ENCODE measurements at places on chromosomes 12 and 14. TPM values are rescaled to one million over a fixed set of nuclear protein-coding genes. Genes with fewer than 3 reads are reported as not detected.
A peak's percentile ranks its signal among the peaks of the same experiment; 100 is the strongest.

GRCh38 chr14:101367421-101368261, 193.7 kb upstream of the DIO3 start:
- no peak overlapping the region for H3K27ac ChIP-seq
- no peaks in the 10 kb centered on the region for H3K4me1 ChIP-seq
- no peaks in the 10 kb centered on the region for H3K36me3 ChIP-seq
- no peak for DNase-seq
- no peak overlapping the region for H3K4me3 ChIP-seq

- no peak overlapping the region for H3K4me3 ChIP-seq
- peaks cover 12% of the 10 kb centered on the region for H3K4me1 ChIP-seq
- no peaks in the 10 kb centered on the region for H3K27me3 ChIP-seq
- H3K36me3 ChIP-seq = peaks cover 23% of the 10 kb centered on the region
- peak overlapping the region; percentile 75 for H3K27ac ChIP-seq
Observed at GRCh38 chr12:2641207-2641606, 153.6 kb upstream of the FKBP4 start.

SLC5A8 gene
- total RNA-seq = 0.11 TPM

DNA sequence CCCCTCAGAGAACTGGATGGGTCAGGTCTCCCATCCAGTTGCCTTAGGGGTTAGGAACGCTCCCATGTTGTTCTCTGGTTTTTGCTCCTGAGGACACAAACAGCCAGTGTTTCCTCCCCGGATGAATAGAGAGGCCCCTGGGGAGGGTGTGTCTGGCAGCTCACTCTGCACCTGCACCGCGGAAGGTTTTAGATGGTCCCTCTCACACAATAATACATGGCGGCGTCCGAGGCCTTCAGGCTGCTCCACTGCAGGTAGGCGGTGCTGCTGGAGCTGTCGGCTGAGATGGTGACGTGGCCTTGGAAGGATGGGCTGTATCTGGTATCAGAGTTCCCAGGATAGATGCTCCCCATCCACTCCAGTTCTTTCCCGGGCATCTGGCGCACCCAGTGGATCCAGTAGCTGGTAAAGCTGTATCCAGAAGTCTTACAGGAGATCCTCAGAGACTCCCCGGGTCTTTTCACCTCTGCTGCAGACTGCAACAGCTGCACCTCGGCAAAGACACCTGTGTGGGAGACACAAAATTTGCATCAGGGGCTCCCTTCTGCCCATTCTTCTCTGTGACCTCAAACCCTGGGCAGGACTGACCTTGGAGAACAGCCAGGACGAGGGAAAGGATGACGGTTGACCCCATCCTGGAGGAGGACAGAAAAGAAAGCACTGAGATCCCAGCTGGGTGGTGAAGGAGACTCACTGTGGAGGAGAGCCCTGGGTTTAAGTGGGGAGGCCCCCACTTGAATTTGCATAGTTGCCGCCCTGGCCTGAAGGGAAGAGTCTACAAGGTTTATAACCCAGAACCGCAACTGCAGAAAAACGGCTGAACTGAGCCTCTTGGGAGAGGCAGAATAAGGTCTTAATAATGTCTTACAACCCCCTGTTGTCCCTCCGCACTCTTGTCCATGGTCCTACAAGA, 1324.8 kb downstream of the TMEM121 start:
- no peaks in the 10 kb centered on the region for H3K36me3 ChIP-seq
- no peaks in the 10 kb centered on the region for H3K27me3 ChIP-seq
- no peak overlapping the region for H3K4me3 ChIP-seq
- H3K4me1 ChIP-seq = no peaks in the 10 kb centered on the region
- H3K27ac ChIP-seq = no peak overlapping the region
- no peak for DNase-seq

MGP gene
- 3,618 TPM for total RNA-seq

GRCh38 chr12:131775392-131776236, 52.6 kb upstream of the MMP17 start:
- no peaks in the 10 kb centered on the region for H3K4me1 ChIP-seq
- no peaks in the 10 kb centered on the region for H3K27me3 ChIP-seq
- peaks cover 71% of the 10 kb centered on the region for H3K36me3 ChIP-seq
- H3K4me3 ChIP-seq = no peak overlapping the region

Measured in ascending aorta (tissue), 2 donors.